Stimulated activated CD4-positive, alpha-beta T cell treated with anti-CD3 and anti-CD28 coated beads, Interleukin-4, amount 100 ng/mL, for 1 hour (primary cell): ENCODE measurements at places on chromosomes 7 and 10.

GRCh38 chr7:73717991-73718405 is 1.5 kb downstream of the STX1A start:
- peak; percentile 73 for DNase-seq

DNA sequence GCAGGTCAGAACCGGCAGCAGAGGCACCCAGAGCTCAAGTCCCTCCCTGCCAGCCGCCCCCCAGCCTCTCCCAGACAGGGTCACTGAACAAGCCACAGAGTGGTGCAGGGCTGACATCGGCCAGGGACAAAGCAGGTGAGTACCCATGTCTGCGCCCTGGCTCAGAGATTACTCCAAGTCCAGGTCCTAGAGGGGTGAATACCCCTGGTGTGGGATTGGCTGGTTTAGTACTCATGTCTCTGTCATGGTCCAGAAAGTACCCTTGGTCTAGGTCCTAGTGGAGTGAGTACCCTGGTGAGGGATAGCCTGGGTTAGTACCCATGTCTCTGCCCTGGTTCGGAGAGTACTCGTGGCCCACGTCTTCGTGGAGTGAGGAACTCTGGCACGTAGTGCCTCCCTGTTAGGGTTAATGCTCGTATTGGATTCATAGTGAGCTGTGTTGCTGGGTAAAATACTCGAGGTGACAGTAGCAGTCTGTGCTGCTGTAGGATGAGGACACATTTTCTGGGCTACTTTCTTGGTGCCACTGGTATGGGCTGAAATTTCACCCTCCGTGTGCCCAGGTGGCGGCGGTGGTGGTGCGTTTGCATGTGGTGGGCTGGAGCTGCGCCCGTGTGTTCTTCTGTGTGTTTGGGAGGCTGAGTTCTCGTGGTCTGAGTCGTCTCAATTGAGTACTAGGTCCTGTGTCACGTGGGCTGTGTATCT is 25.5 kb upstream of the KNDC1 start:
- no peak for DNase-seq

GRCh38 chr7:103687272-103687671 is 241.3 kb upstream of the SLC26A5 start:
- DNase-seq = no peak

DNA sequence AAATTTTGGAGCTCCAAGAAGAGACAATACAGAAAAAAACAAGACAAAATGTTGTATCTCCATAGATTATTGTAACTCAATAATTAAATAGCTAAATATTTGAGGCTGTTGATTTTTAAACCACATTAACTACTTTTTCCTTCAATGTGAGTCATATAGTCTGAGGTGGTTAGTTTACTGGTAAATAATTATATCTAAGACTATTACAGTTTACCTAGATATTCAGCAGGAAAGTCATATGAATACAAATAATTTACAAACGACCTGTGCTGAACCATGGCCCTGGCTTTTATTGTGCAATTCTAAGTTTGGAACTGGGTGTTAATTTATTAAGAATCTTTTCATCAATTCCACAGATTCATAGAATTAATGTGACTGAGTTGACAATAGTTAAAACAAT is 22.2 kb downstream of the CREB5 start:
- DNase-seq = no peak

- DNase-seq = no peak
Observed at GRCh38 chr10:58514111-58514770, 1.6 kb downstream of the BICC1 start.

GRCh38 chr10:93413252-93413689 is 68.9 kb downstream of the MYOF start:
- DNase-seq = peak; percentile 5

GRCh38 chr7:54798530-54798929 is 39.5 kb upstream of the SEC61G start:
- DNase-seq = no peak

- DNase-seq = no peak
Observed at GRCh38 chr7:133461421-133461820, 208.5 kb downstream of the EXOC4 start.

DNA sequence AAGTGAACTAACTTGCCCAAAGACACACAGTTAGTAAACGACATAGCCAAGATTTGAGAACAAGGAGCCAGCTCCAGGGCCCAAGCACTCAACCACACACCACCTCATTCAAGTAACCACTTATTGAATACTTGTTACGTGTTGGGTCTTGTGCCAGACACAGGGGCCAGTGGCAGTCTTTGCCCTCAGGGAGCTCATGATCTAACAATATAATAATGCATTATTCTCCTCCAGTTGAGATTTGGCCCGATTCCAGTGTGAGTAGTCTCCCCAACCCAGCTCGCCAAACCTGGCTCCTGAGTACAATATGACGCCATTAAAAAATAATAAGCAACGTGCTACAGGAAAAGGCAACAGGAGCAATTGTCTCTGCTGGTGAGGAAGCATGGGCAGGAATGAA is 14.4 kb upstream of the STK17A start:
- DNase-seq = no peak

GRCh38 chr10:12717981-12718707 is 283.4 kb downstream of the CCDC3 start:
- no peak for DNase-seq

DNA sequence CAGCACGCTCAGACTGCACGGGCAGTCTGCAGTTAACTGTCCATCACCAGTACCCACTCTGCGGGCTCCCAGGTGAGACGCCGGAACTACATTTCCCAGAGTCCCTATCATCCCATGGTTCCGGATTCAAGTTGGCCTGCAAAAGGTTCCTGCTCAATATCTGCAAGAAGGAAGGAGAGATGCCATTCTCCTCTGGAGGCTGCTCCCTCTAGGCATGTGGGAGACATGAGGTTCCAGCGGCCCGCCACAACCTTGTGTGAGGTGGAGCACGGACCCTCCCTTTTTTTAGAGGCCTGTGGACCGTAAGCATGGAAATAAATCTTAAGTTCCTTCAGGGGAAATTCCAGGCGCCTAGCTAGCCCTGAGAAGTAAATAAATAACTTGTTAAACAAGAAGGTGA is 29.7 kb downstream of the NUP42 start:
- DNase-seq = no peak

- DNase-seq = no peak
Observed at GRCh38 chr10:111348076-111348475, 271.2 kb downstream of the ADRA2A start.

GRCh38 chr7:3259711-3260400 is 41.2 kb upstream of the SDK1 start:
- DNase-seq = no peak

GRCh38 chr7:40354711-40355110 is 219.9 kb downstream of the SUGCT start:
- DNase-seq = no peak

DNA sequence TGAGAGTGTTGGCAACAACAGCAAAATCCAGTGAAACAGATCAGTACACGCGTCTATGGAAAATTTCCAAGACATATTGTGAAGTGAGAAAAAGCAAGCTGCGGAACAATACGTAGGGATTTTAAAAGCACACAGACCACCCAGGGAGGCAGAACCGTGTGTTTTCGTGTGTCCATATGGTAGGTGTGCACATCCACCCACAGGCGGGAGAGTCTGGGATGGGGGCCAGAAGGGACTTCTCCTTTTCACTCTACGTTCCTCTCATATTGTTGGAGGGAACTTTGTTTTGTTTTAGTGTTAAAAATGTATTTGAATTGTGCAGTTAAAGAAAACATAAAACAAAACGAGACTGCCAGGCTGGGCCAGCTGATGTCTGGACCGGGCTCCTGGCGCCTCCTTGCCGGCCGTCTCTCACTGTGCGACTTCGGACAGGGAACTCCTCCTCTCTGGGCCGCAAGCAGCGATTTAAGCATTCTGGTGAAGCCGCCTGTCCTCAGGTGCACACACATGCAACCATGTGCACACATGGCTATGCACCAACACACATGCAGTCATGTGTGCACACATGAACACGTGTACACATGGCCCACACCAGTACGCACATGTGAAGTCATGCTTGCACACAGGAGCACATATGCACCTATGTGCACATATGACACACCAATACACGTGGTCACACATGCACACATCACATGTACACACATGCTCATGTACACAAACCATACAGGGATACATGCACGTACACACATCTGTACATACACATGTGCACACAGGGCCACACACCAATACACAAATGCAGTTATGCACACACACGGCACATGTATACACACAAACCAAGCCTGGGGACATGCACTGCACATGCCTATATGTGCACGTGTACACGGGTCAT is 141.1 kb downstream of the ELFN1 start:
- DNase-seq = no peak

DNA sequence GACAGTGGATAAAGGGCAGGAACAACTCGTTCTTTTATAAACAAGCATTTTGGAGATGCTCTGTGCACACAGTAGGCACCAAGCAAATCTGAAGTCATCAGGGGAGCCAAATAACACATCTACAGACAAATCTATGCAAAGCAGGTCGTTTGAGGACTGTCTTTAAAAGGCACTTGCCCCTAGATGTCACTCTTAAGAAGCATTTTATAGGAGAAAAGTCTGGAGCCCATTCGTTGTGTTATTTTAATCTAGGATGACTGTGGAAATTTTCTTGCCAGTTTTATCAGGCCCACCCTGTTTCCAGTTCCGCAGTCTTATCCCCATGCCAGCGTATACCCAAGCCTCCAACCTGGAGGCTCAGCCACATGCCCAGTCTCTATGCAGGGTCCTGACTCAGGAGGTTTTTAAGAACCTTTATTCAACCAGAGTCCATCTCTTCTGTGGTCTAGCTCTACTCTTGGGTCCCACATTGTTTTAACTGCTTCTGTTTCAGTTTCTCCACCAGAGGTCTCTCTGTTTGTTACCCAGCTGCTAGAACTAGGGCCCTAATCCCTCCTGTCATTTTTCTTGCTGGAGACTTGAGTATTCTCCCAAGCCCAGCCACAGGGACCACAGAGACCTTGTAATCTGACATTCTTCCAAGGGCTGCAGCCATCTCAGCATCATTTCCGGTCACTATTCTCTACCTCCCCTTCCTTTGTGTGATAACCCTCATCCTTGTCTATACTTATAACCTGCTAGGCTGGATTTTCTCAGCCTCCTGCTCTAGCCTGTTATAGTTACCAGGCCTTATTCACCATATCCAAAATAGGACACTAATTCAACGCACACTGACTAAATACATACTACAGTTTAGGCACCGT is 26.7 kb downstream of the PIK3CG start:
- DNase-seq = no peak

GRCh38 chr7:127880454-127880853 is 150.8 kb downstream of the LRRC4 start:
- no peak for DNase-seq
